Stimulated activated CD4-positive, alpha-beta T cell treated with anti-CD3 and anti-CD28 coated beads, Interleukin-2, amount 100 ng/mL, for 48 hours (primary cell): ENCODE measurements at places on chromosomes 5 and 9.

DNA sequence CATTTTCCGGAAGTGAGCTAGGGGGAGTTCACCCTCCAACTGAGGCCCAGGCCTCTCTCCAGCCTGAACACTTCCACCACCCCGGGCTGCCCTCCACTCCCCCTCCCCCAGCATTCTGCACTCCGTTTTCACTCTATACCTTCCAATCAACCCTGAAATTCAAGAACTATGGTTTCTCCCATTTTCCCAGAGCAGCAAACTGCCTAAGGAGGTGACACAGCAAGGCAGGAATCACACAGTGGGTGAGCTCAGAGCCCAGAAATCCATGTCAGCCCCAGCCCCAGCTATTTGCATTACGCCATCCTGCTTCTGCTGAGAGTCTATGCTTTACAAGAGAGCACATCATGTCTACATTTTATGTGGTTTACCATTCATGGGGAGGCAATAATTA, 11.9 kb downstream of the MSX2 start:
- DNase-seq = no peak

DNA sequence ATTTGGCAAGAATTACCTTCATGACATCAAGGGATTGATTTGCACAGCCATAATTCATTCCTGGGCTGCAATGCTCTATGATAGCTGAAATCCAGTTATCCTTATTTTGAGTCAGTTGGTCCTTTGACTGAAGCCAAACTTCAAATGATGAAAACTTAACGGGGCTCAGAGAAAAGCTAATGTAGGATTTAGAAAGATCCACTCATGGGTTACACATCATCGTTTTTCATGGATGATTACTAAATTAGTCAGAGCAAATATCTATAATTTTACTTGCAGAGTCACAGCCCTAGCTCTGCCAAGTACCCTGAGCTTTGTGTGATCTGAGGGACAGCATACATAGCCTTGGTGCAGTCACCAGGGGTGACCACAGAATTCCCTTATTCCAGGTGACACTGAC, 27.3 kb upstream of the MUSK start:
- DNase-seq = no peak

GRCh38 chr9:27538647-27539046, 9.0 kb upstream of the MOB3B start:
- DNase-seq = no peak

GRCh38 chr5:95916687-95917085, 45.0 kb downstream of the ELL2 start:
- DNase-seq = no peak
